Fibroblast of skin of scalp (primary cell): ENCODE measurements at places on chromosomes 2 and 18.

GRCh38 chr2:48356701-48357325 is 173.1 kb upstream of the STON1 start:
- peak; percentile 18 for DNase-seq

DNA sequence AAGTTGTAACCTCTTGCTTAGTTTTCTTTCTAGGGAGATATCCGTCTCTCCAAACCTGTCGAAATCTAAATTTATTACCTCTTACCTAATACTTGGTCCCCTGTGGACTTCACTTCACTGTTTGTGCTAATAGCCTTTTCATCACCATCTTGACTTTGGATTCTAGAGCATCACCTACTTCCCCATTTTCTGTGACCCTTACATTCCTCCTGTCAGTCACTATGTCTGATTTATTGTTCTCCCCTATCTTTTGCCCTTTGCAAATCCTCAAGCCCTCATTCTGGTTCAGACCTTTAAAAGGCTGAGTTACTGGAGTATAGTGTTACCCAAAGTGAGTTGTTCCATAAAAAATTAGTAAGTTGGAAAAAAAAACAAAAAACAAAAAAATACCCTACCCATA is 7.5 kb downstream of the MYO1B start:
- no peak for DNase-seq

DNA sequence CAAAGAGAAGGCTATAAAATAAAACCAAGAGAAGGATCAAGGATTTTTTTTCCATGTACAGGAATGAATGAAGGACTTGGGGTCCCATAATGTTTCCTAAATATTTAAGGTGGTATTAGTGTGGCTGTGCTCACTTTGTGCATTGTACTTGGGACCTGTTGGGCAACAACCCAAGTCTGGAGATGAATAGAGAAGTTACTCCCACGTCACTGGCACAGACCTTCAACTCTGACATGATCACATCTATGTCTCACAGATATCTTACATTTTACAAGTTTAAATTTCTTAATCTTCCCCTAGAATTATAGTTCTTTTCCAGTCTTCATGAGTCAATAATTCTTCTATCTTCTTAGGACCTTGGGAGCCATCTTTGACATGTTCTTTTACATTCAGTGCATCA is 133.4 kb downstream of the PLCL1 start:
- no peak for DNase-seq

- no peak for DNase-seq
These were observed 57.1 kb downstream of the OXER1 start for GRCh38 chr2:42706836-42707235.

- DNase-seq, result peak; percentile 39
These were observed 39.1 kb upstream of the GALNT3 start for GRCh38 chr2:165833156-165833555.

DNA sequence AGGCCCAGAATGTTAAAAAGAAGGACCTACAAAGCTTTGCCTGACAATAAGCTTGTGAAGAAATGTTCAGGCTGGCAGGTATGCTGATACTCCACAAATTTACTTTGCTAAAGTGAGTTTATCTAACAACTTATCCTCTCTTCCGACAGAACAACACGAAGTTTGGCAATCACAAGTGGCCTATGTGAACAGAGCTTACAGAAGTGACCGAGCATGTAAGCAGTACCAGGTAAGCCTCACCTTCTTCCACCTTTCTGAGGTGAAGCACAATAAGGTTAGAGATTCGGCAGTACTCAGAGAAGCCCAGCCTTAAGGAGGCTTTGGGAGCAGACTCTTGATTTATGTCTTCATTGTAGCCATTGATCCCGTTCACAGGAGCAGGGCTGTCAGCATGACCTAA is 9.0 kb upstream of the LCT start:
- DNase-seq, result no peak

DNA sequence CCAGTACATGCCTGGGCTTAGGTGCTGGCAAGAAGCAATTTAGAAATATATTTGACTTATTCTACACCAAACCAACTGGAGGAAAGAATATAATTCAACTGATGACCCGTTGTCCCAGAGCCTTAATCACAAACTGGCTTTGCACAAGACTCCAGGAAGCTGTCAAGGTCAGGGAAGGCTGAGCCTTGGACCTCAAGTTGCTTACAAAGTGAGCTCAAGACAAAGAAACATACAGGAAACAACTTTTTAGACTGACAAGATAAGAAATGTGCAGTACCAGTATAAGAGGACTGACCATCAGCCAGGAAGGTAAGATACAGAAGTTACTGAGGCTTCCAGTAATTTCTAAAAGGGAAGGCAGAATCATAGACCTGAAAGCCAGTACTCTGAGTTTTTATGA is 35.0 kb upstream of the GPR55 start:
- no peak for DNase-seq

GRCh38 chr18:10442551-10442971 is 11.9 kb upstream of the APCDD1 start:
- peak; percentile 32 for DNase-seq
